ENCODE measurements at places on chromosomes 1 and 21.
A peak's percentile ranks its signal among the peaks of the same experiment; 100 is the strongest.

DNA sequence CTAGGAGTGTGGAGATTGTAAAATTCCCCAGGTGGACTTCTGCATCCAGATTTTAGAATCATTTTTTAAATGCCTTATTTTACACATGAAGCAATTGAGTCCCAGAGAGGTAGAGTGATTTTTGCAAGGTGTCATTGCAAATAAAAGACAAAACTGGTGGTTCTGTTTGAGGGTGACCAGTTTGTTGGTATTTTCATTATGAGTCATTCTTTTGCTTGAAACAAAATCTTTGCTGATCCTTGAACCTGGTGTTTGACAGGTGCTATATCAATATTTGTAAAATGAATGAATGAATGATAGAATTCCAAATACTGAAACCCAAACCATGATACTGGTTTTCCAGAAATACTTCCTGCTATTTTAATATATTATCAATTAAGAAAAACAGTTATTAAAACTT lies 44.1 kb downstream of the TTC3 start:
- no peak for DNase-seq

- DNase-seq = no peak
These were observed 4.1 kb downstream of the EFHD2 start for GRCh38 chr1:15413563-15414444.

- no peak for DNase-seq
These were observed 7.1 kb downstream of the BTF3L4 start for GRCh38 chr1:52063192-52063591.

- no peak for DNase-seq
These were observed 142.4 kb downstream of the TLR5 start for GRCh38 chr1:223000632-223001031.

DNA sequence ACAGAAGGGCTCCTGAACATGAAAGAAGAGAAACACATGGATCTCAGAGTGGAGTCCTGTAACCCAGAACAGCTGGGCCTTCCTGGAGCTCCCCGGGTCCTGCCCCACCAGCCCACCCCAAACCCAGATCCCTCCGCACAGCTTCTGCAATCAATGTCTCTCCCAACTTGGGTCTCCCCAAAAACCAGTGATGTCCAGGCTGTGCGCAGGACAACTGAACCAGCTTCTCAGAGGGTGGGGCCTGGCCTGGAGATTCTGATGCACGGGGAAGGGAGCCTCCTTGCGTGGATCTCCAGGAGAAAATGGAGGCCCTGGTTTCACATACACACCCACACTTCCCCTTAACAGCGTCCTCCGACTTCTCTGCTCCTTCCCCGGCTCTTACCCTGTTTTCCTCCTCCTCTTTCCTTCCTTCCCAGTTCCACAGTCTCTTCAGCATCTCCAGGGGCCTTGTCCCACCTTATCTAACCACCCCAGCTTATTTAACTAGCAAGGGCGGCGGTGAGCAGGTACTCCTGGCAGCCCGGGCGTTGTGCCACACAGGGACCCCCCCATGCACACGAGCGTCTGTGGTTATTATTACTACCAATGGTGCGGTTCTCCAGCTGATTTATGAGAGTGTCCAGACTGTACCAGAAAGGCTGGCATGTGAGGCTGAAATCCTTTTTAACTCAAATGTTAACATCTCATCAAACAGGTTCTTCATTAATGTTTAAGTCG lies 11.2 kb upstream of the MX2 start:
- no peak for DNase-seq

GRCh38 chr1:206551986-206552326 lies 44.6 kb downstream of the RASSF5 start:
- peak; percentile 75 for DNase-seq

GRCh38 chr1:174007851-174008250 lies 14.3 kb downstream of the RC3H1 start:
- no peak for DNase-seq

GRCh38 chr1:153355445-153356071 lies 2.1 kb upstream of the S100A9 start:
- DNase-seq = peak; percentile 58

DNA sequence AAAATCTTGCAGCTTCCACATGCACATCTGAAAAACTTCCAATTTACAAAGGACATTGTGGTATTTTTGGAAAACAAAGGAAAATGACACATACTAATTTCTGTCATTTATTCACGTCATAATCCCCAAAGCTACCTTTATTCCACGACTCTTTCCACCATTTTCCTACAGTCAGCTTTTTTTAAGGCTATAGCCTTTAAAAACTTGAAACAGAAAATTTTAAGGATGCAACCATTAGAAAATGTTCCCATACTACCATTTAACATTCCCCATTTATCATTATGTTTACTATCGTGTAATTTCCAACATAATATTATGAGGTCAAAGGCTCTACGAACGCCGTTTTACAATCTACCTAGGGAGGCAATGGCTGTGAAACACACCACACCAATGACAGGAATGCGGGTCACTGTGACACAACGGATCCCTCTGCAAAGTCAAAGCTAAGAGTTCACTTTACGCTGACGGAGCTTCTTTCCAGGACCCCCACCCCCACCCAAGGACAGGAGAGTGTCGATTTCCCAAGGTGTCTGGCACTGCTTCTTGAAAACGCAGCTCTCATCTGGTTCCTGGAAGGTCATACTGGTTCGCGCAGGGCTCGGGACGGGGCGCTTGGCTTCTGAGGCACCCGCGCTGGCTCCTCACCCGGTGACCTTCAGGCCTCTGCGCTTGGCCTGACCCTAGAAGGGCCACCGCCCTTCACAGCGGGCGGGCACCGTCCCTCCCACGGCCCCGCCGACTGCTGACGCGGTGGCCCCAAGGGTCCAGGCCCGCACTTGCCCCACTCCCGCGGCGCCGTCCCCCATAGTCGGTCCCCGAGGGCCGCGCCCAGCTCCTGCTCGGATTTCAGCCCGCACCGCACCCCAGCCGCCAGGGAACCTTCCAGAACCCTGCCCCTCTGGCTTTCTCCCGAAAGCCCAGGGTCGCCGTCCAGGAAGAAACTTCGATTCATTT lies 50.5 kb upstream of the ATF3 start:
- no peak for DNase-seq

DNA sequence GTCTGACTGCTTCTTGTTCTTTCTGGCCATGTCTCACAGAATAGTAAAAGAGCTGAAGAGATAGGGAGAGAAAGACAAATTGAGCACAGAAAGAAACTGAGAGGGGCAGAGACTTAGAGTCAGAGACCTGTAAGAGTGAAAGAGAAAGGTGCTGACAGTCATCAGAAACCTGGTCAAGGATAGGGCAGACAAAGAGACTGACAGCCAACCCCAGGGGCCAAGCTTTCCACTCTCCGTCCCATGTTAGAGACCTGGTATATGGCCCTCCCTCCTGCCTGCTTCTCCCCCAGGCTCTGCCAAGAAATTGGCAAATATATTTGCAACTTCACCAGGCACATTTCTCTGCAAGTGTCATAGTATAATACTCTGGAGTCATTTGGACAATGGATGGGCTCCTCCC lies 64.6 kb downstream of the RHBG start:
- no peak for DNase-seq

- DNase-seq = peak; percentile 61
These were observed 37.4 kb downstream of the TMCO4 start for GRCh38 chr1:19762175-19762779.

DNA sequence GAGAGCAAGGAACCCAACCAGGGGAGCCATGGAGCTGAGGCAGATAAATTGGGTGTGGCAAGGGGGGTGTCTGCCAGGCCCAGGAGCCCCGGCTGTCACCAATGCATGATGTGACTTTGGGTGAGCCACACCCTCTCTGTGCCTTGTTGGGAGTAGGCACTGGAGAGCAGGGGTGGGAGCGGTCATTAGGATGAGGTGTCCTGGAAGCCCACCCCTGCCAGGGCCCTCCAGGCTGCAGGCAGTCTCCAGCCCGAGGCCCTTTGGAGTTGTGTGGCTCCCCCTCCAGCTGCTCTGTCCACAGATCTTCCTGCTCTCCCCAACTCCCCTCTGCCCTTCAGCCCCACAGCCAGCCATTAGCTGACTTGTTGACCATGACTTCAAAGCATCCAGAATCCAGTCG lies 11.4 kb downstream of the MX2 start:
- no peak for DNase-seq

- no peak for DNase-seq
These were observed 30.0 kb upstream of the NRDC start for GRCh38 chr1:51908499-51908898.

GRCh38 chr1:235424092-235424491 lies 56.9 kb downstream of the TBCE start:
- DNase-seq = no peak

DNA sequence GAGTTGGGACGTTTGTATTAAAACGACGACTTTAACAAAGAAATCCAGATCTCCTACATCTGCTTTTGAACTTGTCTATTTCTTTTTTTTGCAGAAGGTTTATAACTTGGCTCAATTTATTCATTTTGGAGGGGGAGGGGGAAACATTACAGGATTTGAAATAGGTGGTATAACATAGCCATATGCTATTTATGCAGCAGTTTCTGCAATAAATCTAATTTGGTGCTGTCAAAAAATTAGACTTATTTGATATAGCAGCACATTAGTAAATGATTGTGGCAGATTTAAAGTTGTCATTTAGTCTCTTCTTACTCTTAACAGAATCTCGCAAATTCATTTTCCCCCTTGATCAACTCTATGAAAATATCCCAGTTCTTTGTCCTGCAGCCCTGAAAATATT lies 138.2 kb downstream of the SDCCAG8 start:
- DNase-seq = no peak

GRCh38 chr21:16792101-16792500 lies 720.7 kb upstream of the CXADR start:
- no peak for DNase-seq

GRCh38 chr1:233879841-233880240 lies 24.6 kb upstream of the SLC35F3 start:
- DNase-seq = no peak

GRCh38 chr21:33490991-33491372 lies 534 bp downstream of the DNAJC28 start:
- DNase-seq = no peak

DNA sequence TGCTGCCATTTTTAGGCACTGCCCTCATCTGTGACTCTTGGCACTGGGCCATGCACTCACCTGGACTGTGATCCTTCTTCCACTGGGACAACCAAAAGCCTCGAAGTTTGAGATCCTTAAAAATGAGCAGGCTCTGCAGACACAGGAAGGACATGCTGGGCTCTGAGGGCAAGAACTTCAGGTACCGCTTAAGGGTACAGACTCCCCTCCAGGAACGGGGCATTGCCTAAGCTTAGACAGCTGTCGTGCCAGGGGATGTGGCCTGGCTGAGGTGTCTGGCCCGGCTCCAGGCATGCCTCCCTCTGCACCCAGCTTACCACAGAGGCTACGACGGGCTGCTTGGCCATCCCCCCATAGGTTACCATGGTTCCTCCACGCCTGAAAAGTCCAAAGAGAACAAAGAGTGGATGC lies 14.2 kb upstream of the SRSF4 start:
- DNase-seq = no peak

DNA sequence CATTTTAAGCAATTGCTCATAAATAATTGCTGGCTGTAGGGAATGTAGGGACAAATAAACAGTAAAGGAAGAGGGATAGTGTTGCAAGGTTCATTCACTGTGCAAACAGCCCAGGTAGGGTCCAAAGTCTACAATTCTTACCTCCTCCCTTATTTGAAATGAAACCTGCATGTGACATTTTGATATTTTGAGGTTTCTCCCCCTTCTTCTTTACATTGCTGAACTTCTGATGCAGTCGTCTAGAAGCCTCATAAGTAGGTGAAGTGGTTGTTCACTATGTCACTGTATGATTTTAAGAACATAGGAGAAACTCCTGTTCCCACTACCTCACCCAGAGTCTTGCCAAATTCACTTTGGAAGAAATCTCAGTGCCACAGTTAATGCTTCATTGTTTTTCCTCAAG lies 16.1 kb downstream of the F5 start:
- no peak for DNase-seq

All from stimulated activated CD4-positive, alpha-beta T cell treated with anti-CD3 and anti-CD28 coated beads, Interleukin-15, amount 100 ng/mL, for 24 hours (primary cell).